ENCODE measurements at places on chromosomes 1 and 21.

- no peak for DNase-seq
Measured at GRCh38 chr21:32381571-32381970, 11.2 kb downstream of the URB1 start.

- no peak for DNase-seq
Measured at GRCh38 chr1:167086033-167086432, 4.1 kb downstream of the GPA33 start.

DNA sequence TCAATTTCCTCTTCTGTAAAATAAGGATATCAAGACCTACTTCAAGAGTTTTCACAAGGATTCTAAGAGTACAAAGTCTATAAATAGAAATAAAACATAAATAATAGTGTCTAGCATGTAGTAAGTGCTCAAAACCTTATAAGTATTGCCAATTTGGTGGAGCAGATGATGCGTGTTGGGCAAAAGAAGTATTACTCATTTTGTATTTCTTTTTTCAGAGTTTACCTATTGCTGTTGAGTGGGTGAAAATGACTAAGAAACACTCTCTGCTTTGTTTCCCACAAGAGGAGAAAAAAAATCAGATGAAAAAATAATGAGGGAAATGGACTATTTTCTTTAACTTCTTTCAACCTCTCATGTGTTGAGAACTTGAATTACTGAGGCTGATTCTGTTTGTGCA, 103.3 kb upstream of the KCNK2 start:
- no peak for DNase-seq

DNA sequence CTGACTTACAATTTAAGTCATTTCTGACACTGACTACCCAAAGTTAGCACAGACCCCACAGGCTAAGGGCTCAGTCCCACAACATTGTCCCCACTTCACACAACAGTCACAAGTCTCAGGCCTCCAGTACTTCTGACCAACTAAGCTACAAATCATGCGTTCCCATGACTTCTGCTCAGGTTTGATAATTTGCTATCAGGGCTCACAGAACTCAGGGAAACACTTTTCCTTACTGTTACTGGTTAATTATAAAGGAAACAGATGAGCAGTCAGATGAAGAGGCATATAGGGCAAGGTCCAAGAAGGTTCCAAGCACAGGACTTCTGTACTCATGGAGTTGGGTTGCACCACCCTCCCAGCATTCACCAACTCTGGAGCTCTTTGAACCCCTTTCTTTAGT, 151.2 kb upstream of the TNR start:
- no peak for DNase-seq

DNA sequence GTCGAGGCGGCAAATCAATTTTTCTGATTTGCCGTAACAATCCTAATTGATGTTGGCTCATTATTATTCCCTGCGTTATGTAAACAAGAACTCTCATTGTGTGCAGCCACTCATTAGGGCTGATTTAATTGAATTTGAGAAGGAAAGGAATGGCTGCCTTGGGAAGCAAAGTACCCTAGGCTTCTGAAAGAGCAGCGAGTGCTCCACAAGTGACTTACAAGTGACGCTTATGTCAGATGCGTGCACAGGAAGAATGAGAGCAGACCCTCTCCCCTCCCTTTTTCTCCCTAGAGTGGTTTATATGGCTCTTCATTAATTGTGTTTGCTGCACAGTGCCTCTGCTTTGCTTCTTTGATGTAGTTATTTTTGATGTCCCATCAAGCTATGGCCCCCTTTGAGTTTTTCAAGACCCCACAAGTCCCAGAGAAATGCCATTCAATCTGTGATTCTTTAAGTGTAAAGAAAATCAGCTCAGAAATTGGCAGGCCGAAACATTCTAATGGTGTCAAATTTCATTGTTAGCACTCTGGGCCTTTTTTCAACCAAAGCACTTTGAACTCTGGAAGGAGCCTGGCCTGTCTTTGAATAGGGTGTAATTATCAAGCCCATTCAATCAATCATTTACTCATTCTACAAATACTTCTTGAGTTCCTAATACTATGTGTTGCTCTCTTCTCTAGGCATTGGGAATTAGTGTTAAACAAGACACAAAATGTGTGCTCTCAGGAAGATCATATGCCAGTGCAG, 86.8 kb upstream of the VAV3 start:
- no peak for DNase-seq

Data from stimulated activated CD4-positive, alpha-beta T cell treated with anti-CD3 and anti-CD28 coated beads, Interleukin-12 subunit alpha, Interleukin-12 subunit beta, amount 100 ng/mL, for 48 hours (primary cell).